NCI-H1092 treated with DMSO at 0.1 percent for 48 hours (cell line): ENCODE measurements at places on chromosomes 11 and 22.

DNA sequence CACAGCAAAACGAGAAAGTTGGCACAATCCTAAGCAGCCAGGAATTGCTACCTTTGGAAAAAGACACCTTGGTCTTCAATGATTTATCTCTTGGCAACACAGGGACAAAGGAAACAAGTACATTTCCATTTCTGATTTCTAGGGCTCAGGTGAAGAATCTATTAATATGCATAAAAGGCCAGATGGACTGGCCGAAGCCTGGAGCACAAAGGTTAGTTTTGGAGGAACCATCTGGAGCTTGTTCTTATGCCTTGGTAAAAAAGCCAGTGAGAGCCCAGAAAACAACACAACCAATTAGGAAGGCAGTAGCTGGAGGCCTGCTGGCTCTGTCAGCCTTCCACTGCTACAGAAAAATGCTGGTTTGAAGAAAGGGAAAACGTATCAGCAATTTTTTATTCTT lies 713.5 kb upstream of the API5 start:
- no peak for DNase-seq

DNA sequence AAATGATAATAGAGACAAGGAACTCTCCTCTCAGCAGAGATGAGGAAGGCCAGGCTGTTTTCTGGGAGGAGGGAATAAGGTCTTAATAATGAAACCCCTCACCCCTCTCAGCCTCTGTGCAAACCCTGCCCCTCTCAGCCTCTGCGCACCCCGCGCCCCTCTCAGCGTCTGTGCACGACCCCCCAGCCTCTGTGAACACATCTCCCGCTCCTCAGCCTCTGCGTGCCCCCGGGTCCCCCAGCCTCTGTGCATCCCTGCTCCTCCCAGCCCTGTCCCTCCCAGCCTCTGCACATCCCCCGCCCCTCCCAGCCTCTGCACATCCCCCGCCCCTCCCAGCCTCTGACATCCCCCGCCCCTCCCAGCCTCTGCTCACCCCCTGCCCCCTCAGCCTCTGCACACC lies 837.8 kb downstream of the TBC1D22A start:
- no peak for DNase-seq

DNA sequence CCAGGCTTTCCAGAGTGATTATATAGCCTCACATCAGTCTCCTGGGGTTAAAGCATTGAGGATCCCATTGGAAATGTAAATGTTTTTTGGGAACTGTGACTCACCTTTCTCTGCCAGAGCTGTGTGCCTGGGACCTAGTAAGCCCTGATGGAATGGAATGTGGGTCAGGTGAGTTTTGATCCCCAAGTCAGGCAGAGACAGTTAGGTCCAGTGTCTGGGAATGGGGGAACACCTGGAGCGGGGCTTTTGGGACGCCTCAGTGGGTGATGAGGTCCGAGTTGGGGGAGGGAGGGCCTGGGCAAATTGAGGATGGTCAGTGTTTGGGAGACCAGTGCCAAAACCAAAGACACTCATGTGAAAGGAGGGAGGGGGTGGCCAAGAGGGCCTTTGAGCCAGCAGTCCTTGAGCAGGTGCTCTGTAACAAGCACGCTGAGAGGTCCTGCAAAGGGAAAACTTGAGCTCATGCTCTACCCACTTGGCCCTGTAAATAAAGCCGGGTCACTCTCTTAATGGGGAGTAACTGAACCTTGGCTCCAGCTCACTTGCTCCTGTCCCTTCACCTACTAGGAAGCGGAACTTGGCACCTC lies 104.7 kb downstream of the NAV2 start:
- DNase-seq, result no peak

DNA sequence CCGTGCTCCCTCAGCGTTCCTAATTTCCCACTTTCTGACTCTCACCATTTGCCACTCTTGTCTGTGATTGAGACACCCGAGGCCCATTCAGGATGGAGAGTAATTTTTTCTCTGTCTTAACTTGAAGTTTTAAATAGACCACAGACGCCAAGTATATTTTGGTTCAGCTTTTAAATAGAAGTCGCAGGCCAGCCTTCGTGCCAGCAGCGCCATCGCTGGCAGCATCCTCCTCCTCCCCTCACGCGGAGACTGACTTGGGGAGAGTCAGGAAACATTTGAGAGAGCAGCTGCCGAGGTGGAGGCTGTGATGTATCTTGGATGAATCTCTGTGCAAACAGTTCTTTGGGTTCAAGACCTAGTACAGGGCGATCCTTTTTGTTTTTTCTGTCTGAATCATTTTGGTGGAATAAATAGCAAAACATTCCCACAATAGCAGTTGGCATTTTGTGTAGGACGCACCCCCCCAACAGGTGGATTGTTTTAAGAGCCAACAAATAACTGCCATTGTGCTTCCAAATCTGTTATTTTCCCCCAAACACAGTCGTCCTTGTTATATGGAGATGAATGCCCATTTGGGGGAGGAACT lies 889 bp upstream of the DMC1 start:
- DNase-seq, result peak; percentile 56
